GOT3 (cell line): ENCODE measurements at places on chromosomes 2 and 18.

DNA sequence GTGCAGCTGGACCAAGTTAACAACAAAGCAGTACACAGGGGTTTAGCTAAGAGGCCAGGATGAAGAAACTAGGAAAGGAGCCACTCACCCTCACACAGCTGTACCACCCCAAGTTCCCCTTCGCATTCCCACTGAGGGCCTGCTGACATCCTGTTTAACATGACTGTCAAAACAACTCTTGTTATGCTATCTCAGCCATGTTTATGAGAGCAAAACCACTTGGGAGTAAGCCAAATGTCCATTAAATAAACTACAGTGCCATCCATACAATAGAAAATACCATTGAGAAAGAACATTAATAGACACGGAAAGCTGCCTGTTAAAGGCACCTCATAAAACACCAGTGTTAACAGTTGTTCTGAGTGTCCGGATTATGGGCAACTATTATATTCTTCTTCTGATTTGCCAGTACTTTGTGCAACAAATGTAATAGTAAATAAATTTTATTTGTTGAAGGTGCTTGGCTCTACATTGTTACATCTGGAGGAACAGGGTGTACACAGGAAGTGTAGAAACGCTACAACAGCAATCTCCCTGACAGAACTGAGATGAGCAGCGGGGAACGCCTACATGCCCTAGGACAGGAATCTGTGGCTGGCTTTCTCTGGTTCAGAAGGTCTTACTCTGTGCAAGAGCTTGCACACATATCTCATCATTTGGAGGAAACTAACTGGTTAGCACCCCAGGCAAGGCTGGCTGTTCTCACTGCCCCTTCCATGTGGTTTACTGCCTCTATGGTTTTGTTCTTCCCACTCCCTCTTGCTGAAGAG, 85.6 kb downstream of the EHD3 start:
- no peak for DNase-seq

GRCh38 chr18:9786631-9787030, 78.5 kb downstream of the RAB31 start:
- DNase-seq: no peak

DNA sequence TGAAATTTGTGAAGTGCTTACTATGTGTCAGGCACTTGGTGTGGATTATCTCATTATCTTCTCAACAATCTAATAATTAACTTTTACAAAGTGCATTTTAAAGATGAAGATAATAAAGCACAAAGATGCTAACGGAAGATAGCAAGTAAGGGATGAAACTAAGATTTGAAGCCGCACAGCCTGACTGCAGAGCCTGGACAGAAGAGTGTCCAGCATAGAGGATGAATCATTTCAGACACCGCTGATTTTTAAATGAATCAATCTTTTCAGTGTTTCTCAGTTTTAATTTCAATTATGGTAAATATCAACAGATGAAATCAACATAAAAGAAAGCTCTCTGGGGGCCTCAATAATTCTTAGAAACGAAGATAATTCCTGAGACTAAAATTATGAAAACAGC, 24.5 kb upstream of the STAM2 start:
- DNase-seq: no peak

GRCh38 chr2:144548088-144548487, 28.2 kb upstream of the ZEB2 start:
- DNase-seq: no peak

DNA sequence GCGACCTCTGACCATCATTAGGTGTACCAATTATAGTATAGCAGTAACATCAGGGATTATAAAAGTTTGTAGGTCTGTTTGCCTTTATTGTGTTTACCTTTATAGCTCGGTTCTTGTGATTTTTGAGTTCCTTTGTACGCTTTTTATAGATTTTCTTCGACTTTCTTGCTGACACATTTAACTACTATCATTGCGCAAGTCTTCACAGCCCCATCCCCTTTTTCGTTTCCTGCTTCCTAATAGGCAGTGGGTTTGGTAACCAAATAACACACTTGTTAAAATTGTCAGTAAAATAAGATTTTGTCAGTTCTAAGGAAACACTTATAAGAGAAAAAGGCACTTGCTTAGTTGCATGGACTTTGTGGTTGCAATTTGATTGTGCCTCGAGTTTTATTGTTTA, 541.5 kb downstream of the LRP1B start:
- no peak for DNase-seq

DNA sequence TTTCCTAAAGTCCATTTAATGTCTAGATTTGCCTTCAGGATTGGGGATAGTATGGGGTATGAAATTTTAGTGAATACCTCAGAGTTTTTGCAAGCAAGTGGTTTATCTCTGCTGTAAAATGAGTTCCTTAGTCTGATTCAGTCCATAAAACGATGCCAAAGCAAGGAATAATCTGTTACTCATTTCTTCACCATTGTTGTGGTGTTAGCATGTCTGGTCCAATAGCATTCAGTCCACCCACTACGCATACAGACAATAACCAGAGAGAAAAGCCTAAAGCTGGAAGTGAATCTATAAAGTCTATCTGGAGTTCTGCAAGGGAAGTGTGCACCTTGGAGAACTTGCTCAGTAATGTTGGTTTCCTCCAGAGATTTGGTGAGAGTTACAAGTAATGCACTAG, 12.9 kb upstream of the DPP4 start:
- no peak for DNase-seq

GRCh38 chr18:21191596-21192307, 50.3 kb upstream of the GREB1L start:
- no peak for DNase-seq

GRCh38 chr18:54396760-54397159, 39.1 kb downstream of the C18orf54 start:
- no peak for DNase-seq

DNA sequence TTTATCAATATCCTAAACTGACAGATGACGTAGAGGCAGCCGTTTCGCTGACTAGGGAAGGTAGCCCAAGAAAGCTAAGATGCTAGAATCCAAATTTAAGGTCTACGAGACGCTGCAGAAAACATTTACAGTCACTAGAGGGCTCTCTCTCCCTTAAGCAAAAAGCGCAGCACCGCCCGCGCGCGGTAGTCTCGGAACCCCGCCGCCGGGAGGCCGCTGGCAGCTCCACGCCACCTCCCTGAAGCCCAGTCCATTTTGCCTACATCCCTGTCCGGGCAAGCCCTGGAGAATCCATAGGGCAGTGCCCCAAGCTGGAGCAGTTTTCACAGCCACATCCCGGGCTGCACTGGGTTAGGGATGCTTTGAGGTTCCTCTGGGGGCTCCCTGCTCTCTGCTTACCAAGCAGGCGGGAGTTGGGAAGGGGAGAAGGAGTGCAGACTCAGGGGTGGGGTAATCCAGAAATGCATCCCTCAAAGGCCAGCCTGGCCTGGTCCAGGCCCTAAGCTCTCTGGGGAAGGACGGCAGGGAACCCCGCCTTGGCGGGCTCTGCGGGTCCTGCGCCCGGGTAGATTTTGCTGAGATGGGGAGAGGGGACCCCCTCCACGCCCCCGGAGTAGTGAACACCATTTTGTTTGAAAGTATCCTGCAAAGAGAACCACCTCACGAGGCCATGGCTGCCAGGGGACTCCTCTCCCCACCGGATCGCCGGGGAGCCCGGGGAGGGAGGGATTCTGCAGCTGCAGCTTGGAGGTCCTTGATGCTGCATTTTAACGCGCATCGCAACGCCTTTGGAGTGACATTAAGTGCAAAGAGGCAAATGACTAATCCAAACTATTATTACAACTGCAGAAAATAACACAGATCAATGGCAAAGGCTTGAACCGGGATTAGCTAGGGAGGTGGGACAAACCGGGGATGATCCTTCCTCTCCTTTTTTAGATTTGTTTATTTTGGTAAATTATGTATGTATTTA, 1.3 kb upstream of the DPYSL5 start:
- DNase-seq: peak; percentile 25

GRCh38 chr2:219073413-219074129, 12.8 kb upstream of the IHH start:
- DNase-seq: no peak

GRCh38 chr18:77366067-77366719, 116.5 kb downstream of the GALR1 start:
- DNase-seq: no peak

- no peak for DNase-seq
Measured at GRCh38 chr2:60292242-60292641, 261.2 kb downstream of the BCL11A start.

GRCh38 chr2:18721038-18721922, 131.9 kb upstream of the NT5C1B start:
- no peak for DNase-seq

- no peak for DNase-seq
Measured at GRCh38 chr18:41022484-41022883, 932.5 kb upstream of the PIK3C3 start.

- DNase-seq: no peak
Measured at GRCh38 chr2:64165706-64166105, 21.5 kb upstream of the PELI1 start.

DNA sequence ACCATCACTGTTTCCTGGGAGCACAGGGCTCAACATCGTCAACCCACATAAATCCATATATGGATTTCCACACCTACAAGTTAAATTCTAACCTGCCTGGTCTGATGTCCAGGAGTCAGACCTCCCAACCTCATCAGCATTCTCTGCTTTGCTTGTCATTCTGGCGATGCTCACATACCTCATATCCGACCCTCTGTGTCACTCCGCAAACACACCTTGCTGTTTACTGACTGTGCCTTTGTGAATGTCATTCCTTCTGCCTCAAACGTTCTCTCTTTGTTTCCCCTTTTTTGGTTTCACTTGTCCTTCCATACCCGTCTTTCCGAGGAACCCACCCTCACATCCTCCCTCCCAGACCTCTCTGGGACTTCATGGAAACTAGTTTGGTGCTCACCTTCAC, 187.1 kb downstream of the ACTR3 start:
- DNase-seq: no peak

DNA sequence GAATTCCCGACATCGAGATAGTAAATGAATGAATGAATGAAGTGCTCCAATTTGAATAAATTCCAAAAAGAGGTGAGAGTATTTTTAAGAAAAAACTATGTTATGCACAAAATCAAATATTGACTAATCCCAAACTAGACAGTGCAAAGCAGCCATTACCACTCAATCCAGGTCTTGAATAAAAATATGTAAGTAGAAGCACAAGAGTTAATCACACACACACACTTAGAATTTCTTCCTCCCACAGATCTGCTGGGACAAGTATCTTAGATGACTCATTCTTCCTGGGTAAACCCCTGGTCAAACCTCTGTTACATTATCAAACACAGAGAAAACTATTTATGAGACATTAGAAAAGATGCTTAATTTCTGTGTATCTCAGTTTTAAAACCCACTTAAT, 102.0 kb downstream of the PLA2R1 start:
- DNase-seq: no peak

DNA sequence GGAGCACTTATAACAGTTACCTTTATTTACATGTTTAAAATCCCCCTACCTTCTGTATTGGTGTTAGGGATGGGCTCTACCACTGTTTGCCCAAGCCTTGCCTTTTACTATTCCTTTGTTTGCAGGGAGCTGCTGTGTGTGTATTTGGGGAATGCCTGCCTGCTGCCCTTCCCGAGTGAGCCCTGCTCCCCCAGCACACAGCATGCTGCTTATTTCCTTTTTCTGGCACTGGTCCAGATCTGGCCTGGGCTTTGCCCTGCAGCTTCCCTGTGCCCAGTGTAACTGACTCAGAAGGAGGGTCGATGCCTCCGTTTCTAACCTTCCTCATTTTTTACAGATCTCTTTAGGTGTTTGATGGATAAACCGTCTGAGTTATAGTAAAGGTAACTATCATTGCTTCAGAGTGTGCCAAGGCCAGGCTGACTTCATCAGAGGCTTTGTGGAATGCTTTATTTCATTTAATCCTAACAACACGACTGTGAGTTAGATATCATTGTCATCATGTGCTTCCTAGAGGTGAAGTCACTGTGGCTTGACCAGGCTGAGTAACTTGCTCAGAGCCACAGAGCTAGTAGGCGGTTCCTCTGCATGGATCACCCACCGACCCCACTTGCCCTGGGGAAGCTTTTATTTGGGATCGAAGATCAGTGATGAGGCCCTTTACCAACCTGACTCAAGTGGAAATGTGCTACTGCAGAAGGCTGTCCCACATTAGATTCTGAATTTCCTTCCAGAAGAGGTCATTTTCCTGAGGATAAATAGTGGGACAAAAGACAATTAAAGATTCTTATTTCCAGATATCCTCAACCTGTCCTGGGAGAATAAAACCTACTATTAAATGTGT, 238.8 kb downstream of the ZNF407 start:
- DNase-seq: no peak

GRCh38 chr2:171824086-171824485, 70.0 kb downstream of the SLC25A12 start:
- no peak for DNase-seq

- DNase-seq: no peak
Measured at GRCh38 chr2:147150241-147150635, 694.6 kb upstream of the ACVR2A start.

- no peak for DNase-seq
Measured at GRCh38 chr2:159963700-159964099, 98.7 kb downstream of the PLA2R1 start.

DNA sequence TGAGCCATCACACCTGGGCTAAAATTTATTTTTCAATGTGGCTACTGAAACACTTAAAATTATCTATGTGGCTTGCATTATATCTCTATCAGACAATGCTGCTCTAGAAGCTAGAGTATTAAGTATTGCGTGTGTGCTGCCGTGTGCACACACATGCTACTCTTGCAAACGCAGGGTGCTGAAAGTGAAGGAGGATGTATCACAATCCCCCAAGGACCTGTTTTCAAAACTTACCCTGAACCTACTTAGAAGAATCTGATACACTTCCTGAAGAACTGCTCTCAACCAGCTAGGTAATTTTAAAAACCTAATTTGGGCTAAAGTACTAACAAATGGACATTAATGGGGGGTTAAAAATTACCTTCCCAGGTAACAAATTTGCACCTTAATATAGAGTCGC, 66.5 kb downstream of the EPHA4 start:
- no peak for DNase-seq

GRCh38 chr2:167626301-167626700, 621.1 kb downstream of the STK39 start:
- no peak for DNase-seq

DNA sequence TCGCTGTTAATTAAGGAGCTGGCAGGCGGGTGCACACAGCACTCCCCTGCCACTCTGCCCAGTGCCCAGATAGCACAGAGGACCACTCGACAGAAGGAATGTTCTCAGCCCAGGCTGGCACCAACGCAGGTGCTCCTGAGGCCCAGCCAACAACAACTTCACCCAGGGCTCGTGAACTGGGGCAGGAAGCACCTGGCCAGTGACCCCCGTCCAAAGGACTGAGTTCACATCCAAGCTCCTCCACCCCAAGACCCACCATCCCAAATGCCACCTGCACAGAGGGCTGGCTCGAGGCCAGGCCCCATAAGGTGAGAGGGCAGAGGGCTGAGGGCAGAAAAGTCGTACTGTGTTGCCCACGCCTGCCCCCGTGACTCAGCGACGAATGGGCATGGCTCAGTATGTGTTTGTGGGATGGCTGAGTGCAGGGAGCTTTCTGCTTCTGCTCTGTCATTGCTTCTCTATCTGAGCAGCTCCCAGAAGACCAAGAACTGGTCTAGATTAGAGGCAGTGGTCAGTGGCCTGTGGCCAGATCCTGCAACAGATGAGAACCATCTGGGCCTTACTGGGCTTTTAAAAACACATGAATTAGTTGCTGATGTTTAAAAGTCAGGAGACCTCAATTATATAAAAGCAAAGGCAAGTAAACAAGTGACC, 68.4 kb downstream of the POLR1A start:
- peak; percentile 31 for DNase-seq
